ENCODE measurements at places on chromosomes 12 and 14.
A peak's percentile ranks its signal among the peaks of the same experiment; 100 is the strongest.

DNA sequence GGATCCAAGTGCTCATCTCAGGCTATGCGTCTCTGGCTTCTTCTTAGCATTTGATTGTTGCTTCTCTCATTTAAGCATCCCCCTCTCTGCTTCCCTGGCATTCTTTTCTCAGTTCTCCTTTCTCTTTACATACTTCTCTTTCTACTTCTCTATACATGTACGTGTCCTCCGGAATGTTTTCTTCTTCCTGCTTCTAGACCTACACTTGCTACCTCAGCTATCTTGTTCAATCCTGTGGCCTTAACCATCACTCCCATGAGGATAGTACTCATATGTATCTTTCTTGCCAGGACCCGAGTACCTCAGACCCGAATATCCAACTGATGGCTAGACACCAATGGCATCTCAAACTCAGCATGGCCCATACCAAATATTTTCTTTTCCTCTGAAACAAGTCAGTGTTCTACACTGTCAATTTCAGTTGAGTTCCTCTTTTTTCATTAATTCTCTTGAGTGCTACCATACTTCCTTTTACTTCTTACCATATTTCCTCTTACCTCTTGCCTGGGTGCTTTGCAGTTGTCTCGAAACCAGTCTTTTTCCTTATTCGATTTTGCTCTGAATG is 115.1 kb upstream of the SLC38A2 start:
- no peak for DNase-seq

DNA sequence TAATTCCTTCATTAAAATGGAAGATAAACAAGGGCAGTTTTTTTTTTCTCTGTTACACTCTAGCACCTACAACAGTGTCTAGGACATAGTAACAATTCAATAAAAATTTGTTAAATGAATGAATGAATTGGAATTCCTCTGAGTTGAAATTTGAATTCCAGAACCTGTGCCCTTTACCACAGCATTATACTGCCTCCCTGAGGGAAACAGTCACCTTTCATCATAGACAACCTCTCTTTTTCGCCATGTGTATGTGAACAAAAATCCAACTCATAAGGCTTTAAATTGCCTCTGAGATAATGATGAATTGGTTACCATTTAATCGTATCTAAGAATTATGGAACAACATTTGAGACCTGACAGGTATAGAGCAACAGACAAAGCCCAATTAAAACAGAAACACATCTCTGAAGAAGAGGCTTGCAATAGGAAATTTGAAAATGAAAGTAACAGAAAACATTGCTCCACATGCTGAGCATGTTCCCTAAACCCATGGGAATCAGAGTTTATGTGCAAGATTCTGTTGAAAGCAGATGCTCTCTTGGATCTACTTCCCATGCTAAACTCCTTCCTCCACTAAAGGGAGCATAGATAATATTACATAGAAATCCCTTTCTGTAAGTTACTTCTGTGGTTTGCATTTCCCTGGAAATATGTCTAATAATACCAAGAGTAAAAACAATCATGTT is 657.8 kb downstream of the GALC start:
- no peak for DNase-seq

DNA sequence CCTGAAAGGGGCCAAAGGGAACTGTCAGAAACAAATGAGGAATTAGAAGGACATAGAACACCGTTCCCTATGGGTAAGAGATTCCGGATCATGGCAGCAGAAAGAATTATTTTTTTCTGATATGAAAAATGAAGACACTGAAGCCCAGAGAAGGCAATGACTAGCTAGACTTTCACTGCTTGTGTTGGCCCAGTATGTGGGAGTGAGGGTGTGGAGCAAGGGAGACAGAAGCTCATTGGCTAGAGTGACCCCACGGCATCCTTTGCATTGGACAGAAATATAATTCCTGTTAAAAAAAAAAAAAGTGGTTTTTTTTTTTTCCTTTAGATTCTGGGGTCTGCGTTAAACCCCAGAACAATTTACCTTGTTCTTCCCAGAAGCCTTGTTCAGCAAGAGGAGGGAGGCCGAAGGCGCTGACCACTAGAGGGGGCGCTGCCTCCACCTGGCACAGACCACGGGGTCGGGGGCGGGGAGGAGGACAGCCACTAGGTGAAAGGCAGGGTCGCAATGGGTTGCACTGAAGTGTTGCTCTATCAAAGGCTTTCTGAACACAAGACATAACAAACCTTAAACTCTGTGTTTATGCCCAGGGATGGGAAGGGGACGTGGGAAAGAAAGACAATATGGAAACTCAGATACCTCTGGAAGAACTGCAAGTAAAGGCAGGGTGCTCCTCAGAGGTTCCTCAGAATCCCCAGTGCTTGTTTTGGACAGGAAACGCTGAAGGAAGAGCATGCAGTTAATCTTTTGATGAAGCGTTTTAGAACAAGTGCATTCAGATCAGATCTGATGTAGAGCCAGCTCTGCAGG is 156.8 kb downstream of the KCNA5 start:
- DNase-seq, result peak; percentile 67

DNA sequence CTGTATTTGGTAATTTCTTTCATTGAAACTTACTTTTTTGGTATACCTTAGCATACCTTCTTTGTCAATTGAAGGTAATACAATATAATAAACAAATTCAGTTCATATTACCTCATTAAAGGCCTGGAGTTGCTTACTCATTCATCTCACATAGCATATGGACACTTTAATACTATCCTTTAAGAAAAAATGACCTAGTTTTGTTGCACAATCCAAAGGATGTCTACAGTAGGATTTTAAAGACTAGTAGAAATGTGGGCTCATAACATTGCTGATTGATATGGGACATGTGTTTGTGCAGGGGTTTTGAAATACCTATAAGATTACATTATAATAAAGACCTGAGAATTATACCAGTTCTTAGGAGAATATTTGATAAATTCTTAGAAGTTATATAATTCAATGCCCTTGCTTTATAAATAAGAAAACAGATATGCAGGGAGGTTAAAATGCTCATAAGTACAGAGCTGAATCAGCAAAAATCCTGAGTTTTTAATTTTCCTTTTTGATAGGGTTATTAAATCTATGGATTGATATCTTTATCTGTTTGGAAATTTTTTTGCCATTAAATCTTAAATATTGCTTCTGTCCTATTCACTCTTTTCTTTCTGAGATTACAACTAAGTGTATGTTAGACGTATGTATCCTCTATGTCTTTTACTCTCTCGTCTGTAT is 352.1 kb downstream of the ATP23 start:
- DNase-seq, result no peak

- DNase-seq, result no peak
Observed at GRCh38 chr12:96368233-96368632, 32.0 kb downstream of the CDK17 start.

GRCh38 chr12:47772738-47773061 is 338 bp upstream of the SLC48A1 start:
- DNase-seq, result no peak

DNA sequence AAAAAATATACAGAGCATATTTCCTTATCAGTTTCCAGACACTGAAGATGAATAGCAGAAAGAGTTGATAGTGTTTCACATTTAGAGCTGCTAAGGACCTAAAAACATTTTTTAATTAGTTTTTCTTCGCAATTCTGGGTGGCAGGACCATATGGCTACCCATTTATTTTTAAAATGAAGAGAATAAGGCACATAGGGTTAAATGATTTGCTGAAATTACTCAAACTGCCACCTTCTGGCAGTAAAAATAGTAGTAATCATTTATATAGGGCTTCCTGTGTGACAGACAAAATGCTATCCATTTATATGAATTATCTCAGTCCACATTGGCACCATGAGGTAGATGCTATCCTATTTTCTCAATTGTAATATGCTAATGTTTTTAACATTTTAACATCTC is 108.6 kb upstream of the CCDC196 start:
- no peak for DNase-seq

GRCh38 chr14:96663491-96664067 is 133.6 kb upstream of the VRK1 start:
- DNase-seq, result no peak

GRCh38 chr14:74984236-74985027 is 18.3 kb upstream of the EIF2B2 start:
- no peak for DNase-seq

DNA sequence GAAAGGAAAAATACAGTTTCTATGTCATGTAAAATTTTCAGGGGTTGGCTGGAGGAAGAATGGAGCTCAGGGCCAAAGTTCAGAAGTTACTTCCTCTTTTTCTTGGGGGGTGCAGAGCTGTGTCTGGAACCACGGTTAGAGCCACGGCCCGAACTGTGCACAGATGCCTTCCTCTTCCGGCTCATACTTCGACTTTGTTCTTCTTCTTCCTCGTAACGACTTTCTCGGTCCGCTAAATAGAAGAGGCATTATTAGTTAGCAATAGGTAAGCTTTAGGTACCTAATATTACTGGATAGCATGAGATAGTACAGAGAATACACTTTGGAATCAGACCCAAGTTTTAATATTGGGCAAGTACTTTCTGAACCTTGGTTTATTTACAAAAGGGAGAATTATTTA is 31.2 kb downstream of the SUPT16H start:
- DNase-seq, result no peak

DNA sequence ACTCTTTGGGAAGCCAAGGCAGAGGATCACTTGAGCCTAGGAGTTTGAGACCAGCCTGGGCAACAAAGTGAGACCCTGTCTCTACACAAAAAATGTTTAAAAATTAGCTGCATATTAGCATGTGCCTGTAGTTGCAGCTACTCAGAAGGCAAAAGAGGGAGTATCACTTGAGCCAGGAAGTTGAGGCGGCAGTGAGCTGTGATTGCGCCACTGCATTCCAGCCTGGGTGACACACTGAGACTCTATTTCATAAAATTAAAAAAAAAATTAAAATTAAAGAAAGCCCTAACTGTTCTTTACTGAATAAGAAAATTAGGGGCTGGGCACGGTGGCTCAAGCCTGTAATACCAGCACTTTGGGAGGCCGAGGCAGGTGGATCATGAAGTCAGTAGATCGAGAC is 27.0 kb downstream of the SENP1 start:
- DNase-seq, result no peak

- peak; percentile 36 for DNase-seq
Observed at GRCh38 chr12:49328816-49329215, 5.8 kb downstream of the TROAP start.

All from sciatic nerve (tissue), 2 donors.